ENCODE measurements at places on chromosomes 3 and 15.

DNA sequence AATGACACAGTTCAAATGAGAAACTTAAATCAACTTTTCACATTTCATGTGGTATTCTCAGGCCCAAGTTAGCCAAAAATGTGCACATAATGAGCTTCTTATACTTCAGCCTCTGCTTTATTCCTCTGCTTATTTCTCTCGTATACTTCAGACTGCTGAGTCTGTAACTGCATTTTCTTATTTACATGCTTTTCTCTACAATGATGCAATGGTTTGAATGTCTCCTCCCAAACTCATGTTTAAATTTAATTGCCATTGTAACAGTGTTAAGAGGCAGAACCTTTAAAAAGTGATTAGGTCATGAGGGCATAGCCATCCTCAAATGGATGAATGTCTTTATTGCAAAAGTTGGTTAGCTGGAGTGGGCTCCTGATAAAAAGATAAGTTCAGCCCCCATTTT is 184.2 kb downstream of the SUCLG2 start:
- DNase-seq: no peak

DNA sequence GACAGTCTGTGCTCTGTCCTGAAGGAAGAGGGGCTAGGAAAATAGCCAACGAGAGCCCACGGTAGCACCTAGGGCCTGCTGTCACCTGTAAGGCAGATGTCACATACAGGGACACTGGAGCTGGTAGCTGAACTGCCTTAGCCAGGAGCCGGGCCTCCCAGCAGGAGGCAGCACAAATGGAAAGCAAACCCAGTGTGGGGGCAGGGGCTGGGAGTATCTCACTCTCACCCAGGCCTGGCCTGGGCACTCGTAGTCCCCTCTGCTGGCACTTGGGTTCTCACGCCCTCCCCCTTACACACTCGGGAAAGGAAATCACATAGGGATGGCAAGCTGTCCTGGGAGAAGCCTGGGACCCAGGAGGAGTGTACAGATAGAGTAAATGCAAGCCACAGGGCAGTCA is 173.1 kb upstream of the CHRNA7 start:
- DNase-seq: no peak

DNA sequence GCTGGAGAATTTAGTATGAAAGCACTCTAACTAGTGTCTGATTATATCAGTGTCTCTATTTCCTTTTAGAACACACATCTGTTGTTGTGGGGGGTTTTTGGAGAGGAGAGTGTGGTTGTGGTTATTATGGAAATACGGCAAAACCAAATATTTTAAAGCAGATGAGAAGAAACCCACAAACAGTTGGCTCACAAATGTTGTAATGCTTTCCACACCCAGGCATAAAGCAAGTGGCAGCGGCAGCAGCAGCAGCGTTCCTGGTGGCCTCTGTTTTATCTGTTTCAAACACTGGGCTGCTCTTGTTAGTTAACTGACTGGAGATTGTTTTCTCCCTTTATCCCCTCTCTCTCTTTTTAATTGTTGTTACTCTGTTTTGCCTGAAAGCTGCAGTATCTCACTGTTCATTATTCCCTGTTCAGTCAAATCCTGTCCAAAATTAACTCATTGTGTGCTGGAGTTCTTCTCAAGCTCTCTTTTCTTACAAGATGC is 1045.5 kb upstream of the NR2F2 start:
- no peak for DNase-seq

GRCh38 chr15:95698951-95699350 is 631.5 kb upstream of the NR2F2 start:
- no peak for DNase-seq

DNA sequence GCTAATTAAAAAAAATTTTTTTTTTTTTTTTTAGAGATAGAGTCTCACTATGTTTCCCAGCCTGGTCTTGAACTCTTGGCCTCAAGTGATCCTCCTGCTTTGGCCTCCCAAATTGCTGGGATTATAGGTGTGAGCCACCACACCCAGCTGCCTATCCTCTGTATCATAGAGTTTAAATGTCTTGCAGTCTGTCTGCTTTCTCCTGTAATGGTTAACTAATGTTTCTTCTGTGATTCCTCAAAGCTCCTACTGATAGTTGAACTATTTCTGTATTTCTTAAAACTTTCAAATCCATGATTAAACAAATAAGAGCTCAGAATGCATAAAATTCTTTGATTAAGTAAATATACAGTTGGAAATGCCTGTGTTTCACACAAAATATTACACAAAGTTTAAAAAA is 115.4 kb upstream of the TPM1 start:
- no peak for DNase-seq

GRCh38 chr3:196554205-196554604 is 14.1 kb downstream of the WDR53 start:
- DNase-seq: no peak

DNA sequence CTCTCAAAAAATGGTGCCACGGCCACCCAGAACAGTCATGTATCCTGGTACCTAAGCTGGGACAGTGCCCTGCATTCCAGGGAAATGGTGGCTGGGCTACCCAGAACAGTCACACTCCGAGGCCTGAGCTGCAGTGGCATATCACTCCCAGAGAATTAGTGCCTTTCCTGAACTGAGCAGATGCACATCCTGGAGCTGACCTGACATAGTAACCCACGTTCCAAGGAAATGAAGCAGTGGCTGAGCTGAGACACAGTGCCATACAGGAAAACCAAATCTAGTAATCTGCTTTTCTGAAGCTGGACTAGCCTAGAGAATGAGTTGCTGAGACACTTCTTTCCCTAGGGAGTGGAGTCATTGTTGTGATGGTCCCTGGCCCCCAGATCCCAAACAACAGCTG is 41.8 kb downstream of the SERP1 start:
- DNase-seq: no peak

DNA sequence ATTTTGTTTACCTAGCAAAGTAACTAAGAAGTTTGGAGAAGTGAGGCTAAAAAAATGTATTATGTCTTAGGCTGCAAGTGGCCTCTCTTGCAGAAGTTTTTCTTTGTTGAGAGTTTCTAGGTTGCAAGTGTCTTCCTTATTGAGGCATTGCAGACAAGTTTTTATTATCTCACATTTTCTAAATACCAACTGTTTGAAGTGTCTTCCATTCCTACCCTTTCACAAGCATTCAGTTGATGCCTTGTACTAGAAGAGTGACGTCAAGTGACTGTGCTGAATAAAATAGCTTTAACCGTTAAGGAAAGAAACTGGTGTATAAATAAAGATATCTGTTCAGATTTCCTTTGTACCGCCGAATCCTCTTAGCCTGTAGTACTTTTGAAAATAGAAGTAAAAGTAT is 123.3 kb downstream of the ALCAM start:
- no peak for DNase-seq

DNA sequence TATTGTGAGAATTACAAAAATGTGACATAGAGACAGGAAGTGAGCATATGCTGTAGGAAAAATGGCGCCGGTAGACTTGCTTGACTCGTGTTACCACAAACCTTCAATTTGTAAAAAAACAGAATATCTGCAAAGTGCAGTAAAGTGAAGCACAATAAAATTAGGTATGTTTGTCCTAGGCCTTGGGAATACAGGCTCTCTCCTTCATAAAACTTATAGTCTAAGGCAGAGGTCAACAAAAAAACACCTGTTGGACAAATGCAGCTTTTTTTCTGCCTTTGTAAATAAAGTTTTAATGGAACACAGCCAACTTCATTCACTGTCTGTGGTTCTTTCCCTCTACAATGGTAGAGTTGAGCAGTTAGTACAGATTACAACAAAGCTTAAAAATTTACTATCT is 216.8 kb upstream of the SATB1 start:
- no peak for DNase-seq

DNA sequence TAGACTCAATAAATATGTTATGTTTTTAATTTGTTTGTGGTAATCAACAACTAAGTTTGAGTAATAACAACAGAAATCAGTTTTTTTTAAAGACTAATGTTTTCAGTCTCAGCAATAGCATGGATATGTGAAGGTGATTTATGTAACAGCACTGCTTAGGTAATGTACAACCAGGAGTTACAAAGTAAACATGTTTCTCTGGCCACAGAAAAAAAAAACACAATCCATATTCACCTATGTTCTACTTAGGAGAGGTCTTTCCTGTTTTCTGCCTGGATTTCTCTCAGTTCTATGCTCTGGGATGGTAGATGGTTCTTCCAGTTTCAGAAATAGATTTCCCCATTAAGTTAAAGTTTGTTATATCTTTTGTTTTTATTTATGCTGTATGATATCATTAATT is 579.4 kb downstream of the SI start:
- DNase-seq: no peak

DNA sequence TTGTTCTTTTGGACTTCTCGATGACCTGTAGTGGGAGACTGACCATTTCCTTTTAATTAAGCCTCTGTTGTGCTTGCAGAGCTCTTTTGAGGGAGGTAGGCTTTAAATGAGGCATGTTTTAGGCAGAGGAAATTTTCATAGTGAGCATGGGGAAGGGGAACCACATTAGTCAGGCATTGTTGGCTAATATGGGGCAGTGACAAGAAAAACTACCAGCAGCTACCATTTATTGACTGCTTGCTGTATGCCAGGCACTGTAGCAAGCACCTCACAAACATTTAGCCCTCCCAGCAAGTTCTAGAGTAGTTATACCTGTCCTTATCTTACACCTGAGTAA is 10.9 kb downstream of the ATG7 start:
- no peak for DNase-seq

GRCh38 chr3:37072892-37073291 is 79.6 kb downstream of the MLH1 start:
- DNase-seq: no peak

DNA sequence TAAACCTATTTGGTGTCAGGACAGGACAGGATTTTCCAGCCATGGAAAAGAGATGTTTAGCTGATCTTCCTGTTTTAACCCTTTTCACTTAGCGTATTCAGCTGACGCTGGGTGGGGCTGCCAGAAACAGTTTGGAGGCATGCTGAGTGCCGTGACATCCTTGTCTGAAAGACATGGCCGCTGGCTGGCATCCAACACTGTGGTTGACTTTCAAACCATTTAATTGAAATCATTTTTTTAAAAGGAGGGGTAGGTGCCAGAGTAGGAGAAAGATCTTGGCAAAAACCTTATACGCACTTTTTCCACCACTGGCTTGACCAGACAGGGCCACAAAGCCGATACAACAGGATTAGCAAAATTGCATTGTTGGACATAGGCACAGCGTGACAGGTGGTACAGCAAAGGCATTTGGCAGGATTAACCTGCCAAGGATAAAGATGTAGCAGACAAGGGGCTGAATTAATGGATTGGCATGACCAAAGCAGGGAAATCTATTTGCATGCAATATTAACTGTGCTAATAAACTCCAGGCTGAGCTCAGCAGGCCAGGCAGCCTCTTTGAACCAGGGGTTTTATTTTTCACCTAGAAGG is 131.8 kb upstream of the TOPAZ1 start:
- no peak for DNase-seq

DNA sequence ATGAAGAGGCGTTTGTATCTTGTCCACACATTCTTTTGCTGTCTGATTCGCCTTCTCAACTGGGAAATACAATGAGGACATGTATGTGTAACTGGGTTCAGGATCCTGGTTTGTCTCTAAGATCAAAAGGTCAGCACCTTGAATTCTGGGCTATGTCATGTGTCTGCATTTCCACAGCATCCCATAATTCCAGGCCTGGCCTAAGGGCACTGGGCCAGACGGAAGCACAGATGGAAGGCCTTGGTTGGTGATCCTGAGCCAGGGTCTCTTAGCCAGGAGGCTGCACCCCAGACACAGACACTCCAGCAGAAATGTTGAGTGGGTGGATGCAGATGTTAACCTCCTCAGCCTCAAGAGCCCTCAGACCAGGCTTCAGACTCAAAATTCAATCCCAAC is 23.7 kb upstream of the HERC1 start:
- peak; percentile 60 for DNase-seq

GRCh38 chr3:29363110-29363509 is 82.2 kb downstream of the RBMS3 start:
- DNase-seq: no peak

DNA sequence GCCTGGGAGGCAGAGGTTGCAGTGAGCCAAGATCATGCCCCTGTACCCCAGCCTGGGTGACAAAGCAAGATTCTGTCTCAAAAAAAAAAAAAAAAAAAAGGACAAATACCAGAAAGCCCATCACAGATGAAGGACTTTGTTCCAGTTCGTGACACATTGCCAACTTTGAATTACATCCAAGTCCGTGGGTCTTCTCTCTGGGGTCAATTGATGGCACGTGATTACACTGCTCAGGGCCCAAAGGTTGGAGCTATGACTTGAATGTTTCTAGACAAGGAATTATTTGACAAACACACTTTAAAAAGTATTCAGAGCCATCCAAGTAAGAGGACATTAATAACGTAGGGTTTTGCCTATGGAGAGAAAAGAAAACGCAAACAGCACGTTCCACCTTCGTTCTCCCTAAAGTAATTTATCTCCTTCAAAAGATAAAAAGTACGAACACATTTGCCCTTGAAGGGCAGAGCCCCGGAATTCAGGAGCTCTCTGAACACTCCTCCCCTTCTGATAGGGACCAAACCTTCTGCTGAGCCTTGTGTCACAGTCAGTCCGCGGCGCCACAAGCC is 31.3 kb upstream of the ST3GAL6 start:
- no peak for DNase-seq

DNA sequence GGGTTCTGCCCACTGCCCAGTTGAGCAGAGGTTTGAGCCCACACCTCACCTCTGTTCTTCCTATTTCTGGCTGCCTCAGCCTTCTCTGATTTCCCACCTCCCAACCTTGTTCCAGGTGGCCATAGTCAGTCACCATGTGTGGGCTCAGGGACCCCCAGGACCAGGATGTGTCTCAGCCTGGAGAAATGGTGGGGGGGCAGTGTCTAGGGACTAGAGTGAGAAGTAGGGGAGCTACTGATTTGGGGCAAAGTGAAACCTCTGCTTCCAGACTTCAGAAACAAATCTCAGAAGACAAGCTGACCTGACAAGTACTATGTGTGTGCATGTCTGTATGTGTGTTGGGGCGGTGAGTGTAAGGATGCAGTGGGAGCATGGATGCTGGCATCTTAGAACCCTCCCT is 22.9 kb downstream of the SHF start:
- DNase-seq: no peak

DNA sequence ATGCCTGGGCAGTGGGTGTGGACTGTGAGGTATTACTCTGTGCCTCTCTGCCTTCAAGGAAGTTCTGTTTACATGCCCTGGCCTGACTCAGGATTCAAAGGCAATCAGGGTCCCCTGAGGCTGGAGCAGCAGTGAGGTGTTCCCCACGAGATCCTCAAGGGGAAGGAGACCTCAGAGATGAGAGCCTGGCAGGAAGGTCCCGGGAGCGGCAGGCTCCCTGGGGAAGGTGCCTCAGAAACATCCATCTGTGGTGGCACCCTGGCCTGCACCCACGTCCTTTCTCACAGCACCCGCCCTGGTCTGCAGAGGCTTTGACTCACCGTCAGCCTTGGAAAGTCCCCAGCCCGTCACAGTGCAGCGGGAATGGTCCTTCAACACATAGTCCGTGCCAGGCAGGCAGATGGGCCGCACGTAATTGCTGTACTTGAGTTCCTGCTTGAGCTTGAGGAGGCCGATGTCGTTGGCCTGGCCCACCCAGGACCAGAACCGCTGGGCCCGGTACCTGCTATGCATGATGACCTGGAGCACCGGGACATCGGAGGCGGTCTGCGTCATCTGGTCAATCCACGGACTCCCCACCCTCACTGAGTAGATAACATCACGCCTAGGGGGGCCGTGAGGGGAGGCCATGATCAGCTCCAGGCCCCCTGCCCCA is 3.6 kb downstream of the PRSS50 start:
- DNase-seq: no peak
